ENCODE measurements at places on chromosomes 5 and 9. TPM values are rescaled to one million over a fixed set of nuclear protein-coding genes. Genes with fewer than 3 reads are reported as not detected.

The SYK gene
- 7.1 TPM for total RNA-seq

The CXCL14 gene
- 71.1 TPM for total RNA-seq

The MYMK gene
- 18.3 TPM for total RNA-seq

The DDX4 gene
- not detected for total RNA-seq

The NAIF1 gene
- total RNA-seq: 9.6 TPM

The ADGRD2 gene
- total RNA-seq: not detected

The OR2V1 gene
- not detected for total RNA-seq

The GALT gene
- total RNA-seq: 27.2 TPM

The CCNO gene
- not detected for total RNA-seq

GRCh38 chr9:121807823-121808278, 156.4 kb downstream of the DAB2IP start:
- DNase-seq: peak; percentile 41

GRCh38 chr5:170557314-170557713, 53.5 kb downstream of the KCNIP1 start:
- DNase-seq: no peak

DNA sequence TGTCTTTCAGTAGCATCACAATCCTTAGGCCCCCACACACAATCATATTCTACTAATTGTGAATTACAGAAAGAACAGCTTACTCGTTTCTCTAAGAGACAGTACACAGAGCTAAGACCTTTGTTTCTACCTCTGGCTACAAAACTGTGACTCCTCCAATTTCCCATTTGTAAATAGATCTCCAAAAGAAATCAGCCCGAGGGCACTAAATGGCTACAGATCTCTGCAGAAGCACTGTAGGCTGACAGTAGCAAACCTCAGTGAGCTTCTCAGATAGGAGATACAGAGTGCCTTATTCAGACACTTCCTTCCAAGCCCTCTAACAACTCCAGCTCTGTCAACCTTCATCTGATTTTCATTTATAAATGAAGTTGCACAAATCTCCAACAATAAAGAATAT, 51.0 kb downstream of the EFNA5 start:
- no peak for DNase-seq

DNA sequence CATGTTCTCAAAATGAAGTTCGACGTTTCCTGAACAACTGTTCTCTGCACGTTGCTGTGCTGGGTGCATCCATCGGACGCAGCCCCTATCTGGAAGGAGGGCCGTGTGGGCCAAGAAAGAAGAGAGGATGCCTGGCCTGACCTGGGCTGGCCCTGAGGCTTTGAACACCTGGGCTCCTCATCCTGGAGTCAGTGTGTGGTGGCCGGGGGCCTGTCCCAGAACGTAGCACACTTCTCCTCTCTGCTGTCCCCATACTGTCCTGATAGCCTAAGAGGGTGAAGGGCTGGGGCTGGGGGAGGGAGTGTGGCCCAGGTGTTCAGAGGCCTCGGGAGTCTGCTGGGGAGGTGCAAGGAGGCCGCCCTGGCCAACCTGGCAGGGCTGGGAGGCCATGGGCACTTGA, 21.5 kb downstream of the COL5A1 start:
- no peak for DNase-seq

DNA sequence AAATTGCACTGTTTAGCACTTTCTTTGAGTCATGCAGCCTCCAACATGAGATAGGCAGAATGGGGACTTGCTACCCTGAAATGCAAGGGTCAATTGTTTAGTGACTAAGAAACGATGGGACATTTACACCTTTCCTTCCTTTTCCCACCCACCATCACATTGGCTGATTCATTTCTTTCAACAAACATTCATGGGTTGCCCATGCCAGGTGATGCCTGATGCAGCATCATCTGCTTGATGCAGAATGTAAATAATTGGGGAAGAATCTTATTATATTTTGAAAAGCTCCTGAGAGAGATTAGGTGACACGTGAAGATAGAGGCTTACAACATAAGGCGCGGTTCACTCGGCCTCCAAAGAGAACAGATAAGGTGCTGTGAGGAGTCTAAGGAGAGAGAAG, 4.5 kb upstream of the TRMT10B start:
- no peak for DNase-seq

DNA sequence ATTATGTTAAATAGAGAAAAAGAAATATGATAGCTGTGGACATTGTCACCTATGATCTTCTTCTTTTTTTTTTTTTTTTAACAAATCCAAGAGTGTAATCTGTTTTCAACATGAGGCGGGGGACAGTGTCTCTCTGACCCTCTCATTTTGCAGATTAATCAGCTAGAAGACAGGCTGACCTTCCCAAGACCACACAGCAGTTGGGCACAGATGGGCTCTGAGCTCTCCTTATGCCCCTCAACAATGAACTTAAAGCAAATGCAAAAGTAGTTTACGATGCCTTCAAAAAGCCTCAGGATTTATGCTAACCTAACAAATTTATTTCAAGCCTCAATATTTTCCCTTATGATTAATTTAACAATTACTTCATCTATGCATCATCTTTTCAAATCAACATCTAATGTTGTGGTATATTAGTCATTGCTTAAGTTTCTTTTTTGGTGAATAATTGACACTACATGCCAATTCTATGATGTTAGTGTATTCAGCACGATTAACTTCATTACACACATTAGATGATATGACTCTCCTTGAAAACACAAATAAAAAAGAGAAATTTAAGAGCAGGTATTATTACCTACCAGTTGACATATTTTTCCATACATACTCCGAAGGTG, 7.4 kb downstream of the NFIL3 start:
- DNase-seq: no peak

DNA sequence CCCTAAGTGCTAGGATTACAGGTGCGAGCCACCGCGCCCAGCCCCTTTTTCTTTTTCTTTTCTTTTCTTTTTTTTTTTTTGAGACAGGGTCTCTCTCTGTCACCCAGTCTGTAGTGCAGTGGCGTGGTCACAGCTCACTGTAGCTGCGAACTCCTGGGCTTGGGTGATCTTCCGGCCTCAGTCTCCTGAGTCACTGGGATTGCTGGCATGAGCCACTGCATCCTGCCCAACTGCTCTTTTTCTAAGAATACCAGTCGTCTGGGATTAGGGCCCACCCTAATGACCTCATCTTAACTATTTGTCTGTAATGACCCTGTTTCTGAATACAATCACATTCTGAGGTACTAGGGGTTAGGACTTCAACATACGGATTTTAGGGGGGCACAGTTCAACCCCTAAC, 34.1 kb upstream of the NANS start:
- DNase-seq: no peak

- DNase-seq: no peak
Observed at GRCh38 chr9:37775216-37775919, 9.5 kb downstream of the EXOSC3 start.

DNA sequence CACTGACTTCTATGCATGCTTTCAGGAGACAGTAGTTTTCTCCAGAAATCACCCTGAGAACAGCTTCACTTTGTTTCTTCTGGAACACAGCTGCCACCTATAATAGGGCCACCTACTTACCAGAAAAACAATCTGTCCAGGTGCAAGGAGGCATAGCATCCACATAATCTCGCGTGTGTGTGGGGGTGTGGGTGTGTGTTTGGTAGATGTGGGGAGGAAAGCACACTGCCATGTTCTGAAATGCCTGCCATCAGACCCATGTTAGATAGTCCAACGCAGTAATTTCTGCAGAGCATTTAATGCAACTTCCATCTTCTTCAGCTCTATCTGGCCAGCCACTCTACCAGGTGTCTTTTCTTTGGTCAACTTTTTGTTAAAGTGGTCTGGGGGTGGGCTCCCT, 102.9 kb downstream of the ACER2 start:
- DNase-seq: no peak

- DNase-seq: no peak
Observed at GRCh38 chr5:82278711-82279370, 687 bp upstream of the RPS23 start.

- no peak for DNase-seq
Observed at GRCh38 chr9:5892456-5893133, 1.9 kb downstream of the MLANA start.

DNA sequence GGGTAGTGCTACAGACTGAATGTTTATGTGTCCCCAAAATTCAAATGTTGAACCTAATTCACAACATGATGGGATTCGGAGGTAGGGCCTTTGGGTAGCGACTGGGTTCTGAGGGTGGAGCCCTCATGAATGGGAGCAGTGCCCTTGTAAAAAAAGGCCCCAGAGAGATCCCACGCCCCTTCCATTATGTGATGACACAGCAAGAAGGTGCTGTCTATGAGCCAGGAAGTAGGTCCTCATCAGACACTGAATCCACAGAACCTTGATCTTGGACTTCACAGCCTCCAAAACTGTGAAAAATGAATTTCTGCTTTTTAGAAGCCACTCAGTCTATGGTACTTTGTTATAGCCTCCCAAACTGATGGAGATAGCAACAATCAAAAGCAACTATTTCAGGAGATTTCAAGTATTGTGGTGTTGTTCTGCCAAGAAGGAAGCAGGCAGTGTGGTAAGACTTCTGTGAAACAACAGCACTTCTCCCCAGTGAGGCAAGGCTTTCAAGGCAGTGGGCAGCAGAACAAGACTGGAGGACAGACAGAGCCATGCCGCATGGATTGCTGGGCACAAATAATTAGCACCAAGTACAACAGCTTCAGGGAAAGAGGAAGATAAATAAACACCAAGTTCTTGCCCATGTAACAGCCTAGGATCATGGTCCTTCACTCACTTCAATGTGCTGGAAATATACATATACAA, 76.1 kb downstream of the OR2K2 start:
- no peak for DNase-seq

DNA sequence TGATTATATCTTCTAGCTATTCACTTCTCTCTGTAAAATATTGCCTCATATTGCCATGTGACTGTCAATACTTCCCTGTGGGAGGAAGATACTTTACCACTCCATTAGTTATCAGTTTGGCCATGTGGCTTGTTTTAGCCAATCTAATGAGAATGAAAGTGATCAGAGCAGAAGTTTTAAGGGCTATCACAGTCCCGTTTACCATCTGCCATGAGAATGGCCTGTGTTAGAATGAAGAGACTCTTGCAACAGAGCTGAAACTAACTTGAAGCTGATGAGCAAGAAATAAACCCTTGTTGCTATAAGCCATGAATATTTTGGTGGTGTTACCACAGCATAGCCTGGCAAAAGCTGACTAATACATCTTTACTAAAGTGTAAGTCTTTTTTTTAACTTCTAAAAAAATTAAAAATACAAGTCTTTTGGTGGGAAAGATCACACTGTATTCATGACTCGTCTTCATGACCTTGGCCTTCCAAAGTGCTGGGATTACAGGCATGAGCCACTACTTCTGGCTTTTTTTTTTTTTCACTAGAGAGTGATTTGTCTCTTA, 68.0 kb upstream of the CTNNA1 start:
- DNase-seq: no peak

DNA sequence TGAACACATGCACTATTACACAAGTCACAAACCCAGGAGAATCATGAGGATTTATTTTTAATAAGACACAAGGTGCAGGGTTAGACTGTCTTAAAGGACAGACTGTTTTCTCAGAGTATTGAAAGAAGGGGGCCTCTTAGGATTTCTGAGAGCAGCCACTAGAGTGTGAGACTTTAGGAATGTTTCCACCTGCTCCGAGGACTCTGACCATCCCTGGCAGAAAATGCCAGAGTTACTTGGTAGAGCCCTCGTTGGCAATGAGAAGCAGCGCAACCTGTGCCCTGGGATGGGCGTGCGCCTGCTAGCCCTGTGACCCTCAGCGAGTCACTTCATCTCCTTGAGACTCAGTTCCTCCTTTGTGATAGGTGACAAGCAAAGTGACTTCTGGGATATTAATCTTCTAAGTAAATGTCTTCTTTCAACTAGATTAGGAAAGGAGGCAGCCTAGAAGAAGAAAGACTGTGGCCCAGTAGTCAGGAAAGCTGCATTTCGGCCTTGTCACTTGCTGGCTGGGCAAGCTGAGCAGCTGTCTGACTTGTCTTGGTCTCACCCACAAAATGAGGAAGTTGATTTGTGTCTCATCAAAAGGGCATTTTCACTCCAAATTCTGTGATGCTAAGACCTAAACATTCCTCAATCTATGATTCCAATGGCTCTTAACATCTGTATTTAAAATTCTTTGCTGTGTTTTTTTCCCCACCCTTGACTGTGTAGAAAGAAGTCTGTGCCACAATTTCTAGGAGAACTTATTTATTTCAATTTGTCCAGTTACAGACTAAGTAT, 60.5 kb downstream of the PTCD2 start:
- DNase-seq: peak; percentile 57

DNA sequence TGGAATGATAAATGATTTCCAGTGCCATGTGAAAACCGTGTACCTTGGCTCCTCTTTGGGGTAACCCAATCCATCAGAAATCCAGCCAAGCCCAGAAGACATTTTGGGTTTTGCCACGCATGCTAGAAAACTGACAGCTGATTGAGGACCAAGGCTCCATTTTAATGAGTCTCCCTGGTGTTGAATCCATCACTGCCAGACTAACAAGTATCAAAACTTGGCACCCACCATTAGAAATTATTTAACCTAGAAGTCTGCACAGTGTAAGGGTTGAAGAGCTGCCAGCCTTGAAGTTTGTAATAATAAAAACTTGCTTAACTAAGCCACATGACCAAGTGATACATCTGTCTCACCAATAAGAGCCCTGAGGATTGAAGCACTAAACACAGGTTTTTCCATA, 369.9 kb downstream of the DNAH5 start:
- peak; percentile 44 for DNase-seq

- no peak for DNase-seq
Observed at GRCh38 chr5:171542525-171543140, 123.2 kb downstream of the FGF18 start.

DNA sequence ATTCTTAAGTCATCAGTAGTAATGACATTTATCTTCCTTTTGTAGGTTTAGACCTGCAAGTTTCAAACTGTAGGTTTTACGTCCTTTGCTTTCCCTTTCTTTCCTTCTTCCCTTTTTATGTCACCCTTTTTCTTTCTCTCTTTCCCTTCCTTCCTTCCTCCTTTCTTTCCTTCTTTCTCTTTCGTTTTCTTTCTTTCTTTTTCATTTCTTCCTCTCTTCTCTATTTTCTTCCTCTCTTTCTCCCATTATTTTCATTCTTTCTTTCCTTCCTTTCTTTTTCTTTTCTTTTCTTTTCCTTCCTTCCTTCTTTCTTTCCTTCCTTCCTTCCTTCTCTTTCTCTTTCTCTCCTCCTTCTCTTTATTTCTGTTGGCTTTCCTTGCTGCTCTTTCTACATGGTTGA, 59.9 kb downstream of the WDR36 start:
- no peak for DNase-seq

Measured in tongue (tissue), 3 donors.